KG1 (cell line): ENCODE measurements at places on chromosomes 7 and 10.

- no peak for DNase-seq
Measured at GRCh38 chr10:72177454-72177853, 38.4 kb upstream of the ANAPC16 start.

DNA sequence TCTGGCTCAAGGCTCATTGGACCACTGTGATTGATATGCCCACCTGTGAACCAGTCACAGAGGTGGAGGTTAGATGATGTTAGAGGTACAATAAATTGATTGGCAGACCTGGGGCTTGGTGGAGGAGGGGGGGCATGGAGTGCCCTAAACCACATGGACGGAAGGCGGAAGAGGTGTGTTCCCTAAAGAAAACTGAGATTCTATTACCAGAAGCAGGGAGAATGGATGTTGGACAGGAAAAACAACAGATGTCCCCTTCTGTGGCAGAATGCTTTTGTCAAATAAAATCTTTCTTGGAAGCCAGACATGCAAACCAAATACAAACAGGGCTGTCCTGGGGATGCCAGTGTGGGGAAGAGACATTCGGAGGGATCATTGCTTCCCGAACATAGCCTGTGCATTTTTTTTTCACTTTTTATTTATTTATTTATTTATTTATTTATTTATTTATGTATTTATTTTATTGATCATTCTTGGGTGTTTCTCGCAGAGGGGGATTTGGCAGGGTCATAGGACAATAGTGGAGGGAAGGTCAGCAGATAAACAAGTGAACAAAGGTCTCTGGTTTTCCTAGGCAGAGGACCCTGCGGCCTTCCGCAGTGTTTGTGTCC is 433.9 kb downstream of the RPS24 start:
- no peak for DNase-seq

- no peak for DNase-seq
Measured at GRCh38 chr7:151428378-151429236, 11.3 kb downstream of the CRYGN start.

DNA sequence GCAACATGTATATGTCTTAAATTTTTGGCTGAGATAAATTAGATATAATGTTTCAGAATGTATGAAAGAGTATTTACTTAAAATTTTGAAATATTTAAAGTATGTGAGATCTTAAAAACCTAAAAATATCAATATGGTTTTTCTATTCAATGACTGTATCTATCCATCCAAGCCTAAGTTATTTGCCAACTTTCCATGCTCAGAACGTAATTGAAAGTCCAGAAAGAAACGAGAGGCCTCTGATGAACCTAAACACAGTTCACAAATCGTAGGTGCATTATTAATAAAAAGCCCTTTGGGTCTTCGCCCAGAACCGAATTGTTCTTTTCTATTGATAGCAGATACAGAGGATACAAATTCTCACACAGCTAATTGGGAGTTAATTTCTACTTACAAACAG is 6.5 kb downstream of the SVIL start:
- DNase-seq, result no peak

DNA sequence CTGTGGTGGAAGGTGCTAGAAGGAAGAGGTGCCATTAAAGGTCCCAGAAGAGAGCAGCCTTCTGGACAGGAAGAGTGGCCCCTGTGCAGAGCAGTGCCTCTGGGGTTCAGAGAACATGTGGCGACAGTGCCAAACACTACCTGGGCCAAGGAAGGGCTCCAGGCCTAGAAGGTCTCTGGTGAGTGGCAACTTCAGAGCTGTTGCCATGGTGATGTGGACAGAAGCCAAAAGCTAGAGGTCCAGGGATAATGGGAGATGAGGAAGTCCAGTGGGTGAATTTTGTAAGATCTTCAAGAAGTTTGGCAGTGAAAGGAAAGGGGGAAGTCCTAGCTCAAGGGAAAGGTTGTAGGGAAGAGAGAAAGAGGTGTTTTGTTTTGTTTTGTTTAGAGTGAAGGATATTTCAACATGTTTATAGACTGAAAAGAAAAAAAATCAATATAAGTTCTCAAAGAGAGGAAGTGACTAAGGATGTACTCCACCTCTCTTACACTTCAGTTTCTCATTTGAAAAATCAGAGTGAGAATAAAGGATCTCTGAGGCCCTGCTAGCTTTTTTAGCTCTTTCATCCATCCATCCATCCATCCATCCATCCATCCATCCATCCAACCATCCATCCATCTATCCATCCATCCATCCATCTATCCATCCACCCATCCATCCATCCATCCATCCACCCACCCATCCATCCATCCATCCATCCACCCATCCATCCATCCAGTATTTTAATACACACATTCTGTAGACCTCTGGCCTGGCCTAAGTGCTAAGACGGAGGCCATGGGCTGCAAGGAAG is 77.1 kb upstream of the DUSP5 start:
- DNase-seq, result no peak

DNA sequence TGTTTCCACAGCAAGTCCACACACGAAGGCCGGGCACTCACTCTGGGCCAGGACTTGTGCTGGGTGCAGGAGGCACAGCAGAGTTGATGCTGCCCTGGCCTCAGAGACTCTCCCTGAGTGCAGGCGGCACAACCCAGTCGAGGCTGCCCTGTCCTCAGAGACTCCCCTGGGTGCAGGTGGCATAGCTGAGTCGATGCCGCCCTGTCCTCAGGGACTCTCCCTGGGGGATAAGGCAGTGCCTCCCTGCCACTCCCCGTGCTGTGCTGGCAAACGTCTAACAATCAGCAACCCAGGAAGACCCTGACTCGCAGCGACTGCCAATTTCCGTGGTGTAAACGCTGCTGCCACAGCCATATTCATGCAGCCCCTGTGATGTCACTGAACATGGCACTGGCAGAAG is 93.1 kb downstream of the PDGFA start:
- DNase-seq, result no peak

DNA sequence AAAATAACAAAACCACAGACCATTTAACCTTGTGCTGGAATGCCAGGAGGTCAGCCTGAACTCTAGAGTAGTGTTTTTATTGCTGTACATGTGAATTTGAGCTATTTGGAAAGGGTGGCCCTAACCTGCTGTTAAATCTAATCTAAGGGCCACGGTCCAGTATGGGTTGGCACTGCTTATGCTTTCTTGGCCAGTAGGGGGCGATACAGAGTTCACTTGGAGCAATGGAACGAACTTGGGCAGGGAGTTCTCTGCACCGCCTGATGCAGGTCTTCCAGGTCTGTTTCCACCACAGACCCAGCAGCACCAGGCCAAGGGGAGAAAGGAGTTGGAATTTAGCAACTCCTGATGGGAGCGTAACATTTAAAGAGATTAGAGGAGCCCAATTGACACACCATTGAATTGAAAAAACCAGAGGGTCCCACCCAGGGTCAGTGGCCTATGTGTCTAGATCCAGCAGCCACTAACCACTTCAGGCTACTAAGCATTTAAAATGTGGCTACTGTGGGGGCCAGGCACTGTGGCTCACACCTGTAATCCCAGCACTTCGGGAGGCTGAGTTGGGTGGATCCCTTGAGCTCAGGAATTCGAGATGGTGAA is 75.7 kb upstream of the EFCAB10 start:
- no peak for DNase-seq

DNA sequence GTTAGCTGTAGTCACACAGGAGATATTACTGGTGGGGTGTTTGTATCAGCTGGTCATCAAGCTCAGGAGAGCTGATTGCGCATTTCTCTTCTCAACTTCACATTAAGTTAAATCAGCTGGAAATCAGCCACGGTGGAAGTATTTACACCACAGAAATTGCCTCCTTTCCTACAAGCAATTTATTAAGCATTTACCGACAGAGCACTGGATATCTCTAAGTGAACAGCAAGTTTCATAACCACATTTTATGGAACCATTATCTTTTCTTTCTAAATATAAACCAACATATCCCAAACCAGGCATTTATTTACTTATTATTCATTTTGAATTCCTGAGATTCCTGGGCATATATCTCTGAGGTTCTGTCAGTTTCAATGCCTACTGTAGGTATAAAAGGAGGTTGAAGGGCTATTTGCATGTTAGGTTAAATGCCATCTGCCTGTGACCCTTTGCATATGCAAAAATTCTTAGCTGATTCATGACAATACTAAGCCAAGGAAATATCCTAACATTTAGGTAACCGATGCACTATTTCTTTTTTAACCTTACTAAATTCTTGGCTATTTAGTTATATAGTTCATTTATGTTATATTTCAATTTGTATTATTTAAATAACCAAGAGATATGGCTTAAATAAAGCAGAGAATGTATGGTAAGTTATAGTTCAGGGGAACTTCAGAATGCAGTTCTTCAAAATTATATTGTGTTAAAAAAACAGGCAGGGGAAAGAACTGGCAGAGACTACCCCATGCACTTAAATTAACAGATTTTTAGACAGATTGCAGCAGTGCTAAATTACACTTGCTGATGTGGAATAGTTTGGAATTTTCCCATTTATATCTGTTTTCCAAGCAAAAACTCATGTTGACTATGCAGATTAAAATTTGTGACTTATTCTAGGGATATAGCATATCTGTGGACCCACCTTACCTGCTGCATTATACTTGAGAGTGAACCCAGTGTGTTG is 56.8 kb downstream of the DYNC1I1 start:
- DNase-seq, result no peak

DNA sequence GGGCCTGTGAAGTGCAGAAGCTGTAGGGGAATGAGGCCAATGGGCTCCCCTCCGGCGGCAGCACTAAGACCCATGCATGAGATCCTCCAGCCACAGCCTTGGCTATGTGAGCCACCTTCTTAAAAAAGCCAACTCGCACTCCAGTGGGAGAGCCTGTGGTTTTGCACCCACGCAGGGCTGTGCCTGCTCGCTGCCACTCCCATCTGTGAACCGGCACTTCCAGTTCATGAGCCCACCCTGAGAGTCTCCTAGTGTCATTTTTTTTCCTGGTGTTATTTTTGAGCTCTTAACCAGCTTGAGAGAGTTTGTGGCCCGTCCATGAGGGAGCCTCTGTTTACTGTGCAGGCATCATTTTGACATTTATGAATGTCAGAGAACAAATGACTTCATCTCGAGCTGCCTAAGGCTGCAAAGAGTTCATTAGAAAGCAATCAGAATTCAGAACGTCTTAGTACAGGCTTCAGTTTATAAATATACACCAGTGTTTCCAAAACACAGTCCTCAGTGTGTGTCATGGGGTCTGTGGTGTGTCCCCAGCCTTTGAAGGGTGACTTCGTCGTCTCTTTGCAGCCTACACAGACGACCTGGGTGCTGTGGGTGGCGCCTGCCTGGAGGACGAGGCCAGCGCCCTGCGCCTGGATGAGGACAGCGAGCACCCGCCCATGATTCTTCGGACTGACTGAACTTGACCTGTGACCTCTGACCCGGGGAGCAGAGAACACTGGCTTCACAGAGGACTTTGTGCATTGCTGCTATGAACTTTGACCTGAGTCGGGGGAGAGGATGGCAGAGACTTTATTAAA is 40.4 kb downstream of the WIPI2 start:
- no peak for DNase-seq

- DNase-seq, result no peak
Measured at GRCh38 chr7:156667110-156667426, 26.5 kb downstream of the RNF32 start.

DNA sequence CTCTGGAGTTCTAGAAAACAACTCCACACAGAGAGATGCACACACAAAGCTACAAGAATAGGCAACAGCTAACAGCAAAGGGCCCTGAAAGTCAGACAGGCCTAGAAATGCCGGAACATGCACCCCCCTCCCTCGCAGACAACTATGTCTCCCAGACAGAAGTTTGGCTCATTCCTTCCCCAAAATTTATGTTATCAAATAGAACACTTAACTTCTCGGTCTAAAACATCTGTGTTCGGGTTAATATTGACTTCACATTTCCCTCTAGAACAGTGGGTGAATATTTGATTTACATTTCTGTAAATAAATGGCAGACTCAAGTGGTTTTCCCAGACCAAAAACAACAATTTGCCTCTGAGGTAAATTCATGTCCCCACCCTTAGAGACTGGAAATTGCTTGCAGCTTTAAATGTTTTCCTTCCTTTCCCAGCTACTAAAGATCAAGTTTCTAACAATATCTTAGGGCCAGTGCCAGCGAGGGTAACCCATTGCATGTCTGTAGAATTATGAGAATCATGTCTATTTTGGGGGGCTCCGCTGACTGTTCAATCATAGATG is 92.5 kb upstream of the INHBA start:
- DNase-seq, result no peak

- DNase-seq, result no peak
Measured at GRCh38 chr10:127977357-127978009, 70.6 kb downstream of the PTPRE start.
